ENCODE measurements at places on chromosomes 4 and X.

- no peak for DNase-seq
Measured at GRCh38 chr4:88035292-88035691, 27.9 kb downstream of the PKD2 start.

DNA sequence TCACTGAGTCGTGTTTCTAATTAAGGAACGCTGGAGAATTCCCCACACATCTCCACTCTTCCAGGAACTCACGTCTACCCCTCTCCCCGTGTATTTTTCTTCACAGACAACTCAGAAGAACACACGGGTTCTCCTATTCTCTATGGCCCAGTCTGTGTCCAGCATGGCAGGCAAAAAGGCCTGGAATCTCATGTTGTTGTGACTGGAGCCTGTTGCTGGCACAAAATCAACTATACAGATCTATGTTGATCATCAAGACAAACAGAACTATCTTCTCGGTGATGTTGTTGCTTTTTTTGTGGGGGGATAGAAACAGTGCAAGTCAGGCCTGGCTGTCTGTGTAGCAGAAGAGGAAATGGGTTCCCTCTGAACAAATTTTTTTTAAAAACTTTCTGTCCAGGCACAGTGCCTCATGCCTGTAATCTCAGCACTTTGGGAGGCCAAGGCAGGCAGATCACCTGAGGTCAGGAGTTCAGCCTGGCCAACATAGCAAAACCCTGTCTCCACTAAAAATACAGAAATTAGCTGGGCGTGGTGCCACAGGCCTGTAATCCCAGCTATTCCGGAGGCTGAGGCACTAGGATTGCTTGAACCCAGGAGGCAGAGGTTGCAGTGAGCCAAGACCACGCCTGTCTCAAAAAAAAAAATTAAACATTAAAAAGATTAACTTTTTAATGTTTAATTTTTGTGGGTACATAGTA, 50.5 kb upstream of the CBR4 start:
- DNase-seq: no peak

- DNase-seq: no peak
Measured at GRCh38 chrX:82648062-82648461, 860.0 kb upstream of the POU3F4 start.

DNA sequence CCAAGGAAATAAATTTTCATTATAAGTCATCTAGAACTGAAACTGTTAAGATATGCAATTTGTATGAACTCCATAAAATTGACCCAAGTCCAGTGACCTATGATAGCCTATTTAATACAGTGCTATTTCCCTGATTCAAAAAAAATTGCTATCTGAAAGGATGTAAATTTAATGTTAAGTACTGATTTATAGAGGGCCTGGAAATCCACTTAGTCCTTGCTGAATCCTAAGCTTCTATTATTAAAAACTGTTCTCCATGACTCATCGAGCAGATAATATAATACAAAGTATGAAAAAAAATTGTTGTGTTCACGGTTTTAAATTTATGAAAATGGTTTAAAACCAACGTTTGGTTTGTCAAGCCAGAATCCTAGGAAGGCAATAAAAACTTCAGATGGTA, 704.8 kb upstream of the AADAT start:
- no peak for DNase-seq

DNA sequence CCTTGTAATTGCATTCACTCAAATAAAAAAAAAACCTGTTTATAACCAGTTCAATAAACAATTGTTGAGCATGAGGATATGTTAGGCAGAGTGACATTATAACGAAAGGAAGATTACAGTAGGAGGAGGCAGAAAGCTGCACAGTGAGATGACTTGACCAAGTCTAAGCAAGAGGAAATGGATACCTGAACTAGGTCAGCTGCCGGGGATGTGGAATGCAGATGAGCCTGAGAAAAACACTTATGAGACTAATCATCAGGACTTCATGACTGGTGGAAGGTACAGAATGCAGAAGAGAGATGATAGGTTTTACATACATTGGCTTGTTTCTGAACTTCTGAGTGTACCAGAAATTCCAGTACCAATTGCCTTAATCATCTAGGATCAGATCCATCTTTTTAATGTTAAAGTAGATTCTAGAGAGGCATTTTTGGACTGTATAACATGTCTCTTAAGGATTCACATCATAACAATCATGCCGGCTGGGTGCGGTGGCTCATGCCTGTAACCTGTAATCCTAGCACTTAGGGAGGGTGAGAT, 208.1 kb upstream of the PPP3CA start:
- peak; percentile 64 for DNase-seq

DNA sequence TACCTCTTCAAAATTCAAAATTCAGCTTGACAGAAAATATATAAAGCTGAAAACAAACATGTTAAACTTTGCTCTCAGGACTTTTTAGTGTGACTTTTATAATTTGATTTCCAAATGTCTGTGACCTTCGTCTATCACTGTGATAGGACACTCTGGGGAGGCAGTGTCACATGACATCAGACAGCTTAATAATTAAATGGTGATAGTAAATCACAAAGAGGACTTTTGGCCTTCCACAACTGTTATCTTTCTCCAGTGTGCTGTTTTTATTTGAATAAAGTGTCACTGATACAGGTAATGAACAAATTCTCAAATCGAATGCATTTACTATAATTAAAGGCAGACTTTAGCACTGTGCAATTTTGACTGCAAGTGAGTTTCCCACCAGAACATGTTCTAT, 83.1 kb downstream of the MID1 start:
- DNase-seq: no peak

GRCh38 chr4:152735906-152736305, 43.6 kb downstream of the TIGD4 start:
- DNase-seq: no peak

Data from epithelial cell of prostate (primary cell).